ENCODE measurements at places on chromosomes 16 and 17.

DNA sequence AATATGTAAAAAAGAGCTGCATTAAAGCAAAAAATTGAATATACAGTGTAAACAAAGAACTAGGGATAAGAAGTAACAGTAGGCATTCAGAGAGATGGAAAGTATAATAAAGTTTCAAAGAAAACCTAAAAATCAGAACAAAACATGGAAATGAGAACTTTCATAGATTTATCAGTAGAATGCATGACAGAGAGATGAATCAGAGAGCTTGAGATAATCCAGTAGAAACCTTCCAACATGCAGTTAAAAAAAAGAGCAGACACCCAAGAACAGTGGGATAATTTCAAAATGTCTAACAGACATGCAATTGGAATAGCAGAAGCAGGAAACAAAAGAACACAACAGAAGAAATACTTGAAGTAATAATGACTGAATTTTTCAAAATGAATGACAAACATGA, 1384.2 kb downstream of the CDH11 start:
- no peak for DNase-seq

- no peak for DNase-seq
Observed at GRCh38 chr16:162271-162991, 3.3 kb upstream of the HBM start.

- no peak for DNase-seq
Observed at GRCh38 chr17:78000341-78000740, 41.8 kb downstream of the TNRC6C start.

DNA sequence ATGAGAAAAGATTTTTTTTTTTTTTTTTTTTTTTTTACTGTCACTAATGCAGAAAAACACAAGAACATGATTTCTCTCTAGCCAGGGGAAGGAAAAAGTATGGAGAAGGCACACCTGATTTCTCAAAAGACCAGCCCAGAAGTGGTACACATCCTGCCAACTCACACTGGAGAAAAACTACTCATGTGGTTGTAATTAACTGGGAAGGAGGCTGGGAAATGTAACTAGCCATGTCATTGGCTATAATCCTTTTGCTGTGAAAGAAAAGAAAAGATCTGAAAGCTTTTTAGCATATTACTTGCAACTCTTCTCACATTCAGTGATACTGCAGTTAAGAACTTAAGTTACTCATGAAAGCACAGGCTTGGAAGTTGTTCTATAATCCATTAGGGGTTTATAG, 195.9 kb upstream of the PMFBP1 start:
- no peak for DNase-seq

GRCh38 chr16:82541103-82541502, 85.7 kb upstream of the CDH13 start:
- no peak for DNase-seq

DNA sequence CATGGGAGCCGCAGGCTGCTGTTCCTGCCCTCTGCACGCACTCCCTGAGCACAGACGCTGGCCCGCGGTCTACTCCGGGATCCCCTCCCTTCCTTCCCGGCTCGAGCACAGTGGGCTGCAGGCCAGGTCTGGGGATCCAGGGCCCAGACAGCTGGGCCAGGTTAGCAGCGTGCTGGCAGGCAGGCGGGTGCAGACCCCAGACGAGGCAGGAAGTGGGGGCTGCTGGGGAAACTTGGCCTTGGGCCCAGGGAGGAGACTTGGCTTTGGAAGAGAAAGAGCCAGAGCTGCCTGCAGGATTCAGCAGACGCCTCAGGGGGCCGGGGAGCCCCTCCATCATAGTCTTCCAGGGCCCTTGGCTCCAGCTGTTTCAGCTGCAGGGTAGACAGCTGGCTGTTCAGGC, 30.2 kb upstream of the ABCC3 start:
- peak; percentile 81 for DNase-seq

GRCh38 chr16:52450241-52450640, 96.7 kb downstream of the TOX3 start:
- no peak for DNase-seq

DNA sequence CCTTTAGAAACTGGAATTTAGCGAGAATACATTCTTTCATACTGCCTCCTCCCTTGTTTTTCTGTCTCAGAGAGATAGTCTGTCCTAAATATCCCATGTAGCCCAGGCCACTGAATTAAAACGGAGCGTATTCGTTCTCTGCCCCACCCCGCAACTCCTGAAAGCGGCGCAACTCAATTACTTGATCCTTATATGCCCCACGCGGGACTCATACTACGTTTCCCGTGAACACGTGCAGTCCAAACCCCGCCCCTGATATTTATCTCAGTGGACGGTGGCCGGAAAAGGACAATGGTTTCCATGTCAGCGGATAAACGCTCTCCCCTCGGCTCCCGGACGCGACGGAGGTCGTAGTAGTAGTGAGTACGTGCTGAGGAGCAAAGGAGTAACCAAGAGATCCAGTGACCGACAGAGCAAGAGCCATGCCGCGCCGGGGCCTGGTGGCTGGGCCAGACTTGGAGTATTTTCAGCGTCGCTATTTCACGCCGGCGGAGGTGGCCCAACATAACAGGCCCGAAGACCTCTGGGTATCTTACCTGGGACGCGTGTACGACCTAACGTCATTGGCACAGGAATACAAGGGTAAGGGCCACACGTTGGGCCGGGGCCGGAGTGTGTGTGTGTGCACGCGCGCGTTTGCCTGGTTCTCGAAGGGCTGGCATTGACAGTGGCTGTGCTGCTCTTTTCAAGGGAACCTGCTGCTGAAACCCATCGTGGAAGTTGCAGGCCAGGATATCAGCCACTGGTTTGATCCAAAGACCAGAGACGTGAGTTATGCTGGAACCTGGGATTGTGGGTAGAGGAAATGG, at the start of gene CYB5D1:
TSS of gene CYB5D1 (plus strand) at position 291 of the 809 bp plus-strand sequence. CDS start at position 423, 132 bp downstream.
- DNase-seq = peak; percentile 94

GRCh38 chr16:9060225-9060624, 31.2 kb upstream of the HAPSTR1 start:
- DNase-seq = no peak

- DNase-seq = no peak
Observed at GRCh38 chr16:87847785-87848675, 21.3 kb downstream of the SLC7A5 start.

DNA sequence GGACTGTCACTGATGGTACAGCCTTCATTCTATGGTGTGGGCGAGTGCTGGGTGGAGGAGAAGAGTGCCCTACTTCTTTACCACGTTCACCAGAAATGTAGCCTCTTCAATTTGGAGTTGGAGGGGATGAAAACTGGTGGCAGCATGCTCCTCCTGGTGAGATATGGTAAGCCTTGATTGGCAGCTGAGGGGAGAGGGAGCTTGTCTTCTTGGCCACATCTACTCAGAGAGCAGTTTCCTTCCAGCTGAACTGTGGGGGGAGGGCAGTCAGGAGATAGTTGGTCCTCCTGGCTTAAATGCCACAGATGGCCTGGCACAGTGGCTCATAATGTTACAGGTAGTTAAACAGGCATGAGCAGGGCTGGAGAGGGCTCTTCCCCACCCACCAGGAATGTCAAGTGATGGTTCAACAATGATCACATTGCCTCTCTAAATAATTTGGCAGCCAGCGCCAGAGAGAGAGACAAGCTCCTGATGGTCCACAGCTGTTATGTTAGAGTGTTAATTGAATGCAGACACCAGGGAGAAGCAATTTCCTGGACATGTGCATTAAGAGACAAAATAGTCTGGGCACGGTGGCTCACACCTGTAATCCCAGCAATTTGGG, 9.0 kb upstream of the MAPK3 start:
- DNase-seq = no peak

GRCh38 chr17:52895272-52895671, 736.8 kb upstream of the CA10 start:
- no peak for DNase-seq

DNA sequence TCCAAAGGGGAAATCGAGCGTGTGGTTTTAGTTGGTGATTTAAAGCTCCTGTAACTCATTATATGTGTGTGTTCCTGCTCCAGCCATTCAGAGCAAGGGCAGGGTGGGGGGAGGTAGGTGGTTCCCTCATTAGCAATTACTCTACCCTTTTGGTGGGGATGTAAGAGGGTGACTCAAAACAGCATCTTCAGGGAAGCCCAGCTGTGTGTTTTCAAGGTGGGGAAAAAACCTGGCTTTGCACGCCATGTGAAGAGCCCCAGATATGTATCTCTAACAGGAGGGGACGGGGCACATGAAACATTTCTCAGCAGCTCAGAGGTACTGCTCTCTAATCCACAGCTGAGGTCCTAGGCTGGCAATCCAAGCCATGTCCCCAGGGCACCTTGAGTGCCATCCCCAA, 241.3 kb upstream of the ZFHX3 start:
- no peak for DNase-seq

Data from aorta (tissue), 5 donors.